ENCODE measurements at places on chromosomes 6 and 20.

- no peak for DNase-seq
Observed at GRCh38 chr6:14500809-14501208, 383.2 kb downstream of the CD83 start.

DNA sequence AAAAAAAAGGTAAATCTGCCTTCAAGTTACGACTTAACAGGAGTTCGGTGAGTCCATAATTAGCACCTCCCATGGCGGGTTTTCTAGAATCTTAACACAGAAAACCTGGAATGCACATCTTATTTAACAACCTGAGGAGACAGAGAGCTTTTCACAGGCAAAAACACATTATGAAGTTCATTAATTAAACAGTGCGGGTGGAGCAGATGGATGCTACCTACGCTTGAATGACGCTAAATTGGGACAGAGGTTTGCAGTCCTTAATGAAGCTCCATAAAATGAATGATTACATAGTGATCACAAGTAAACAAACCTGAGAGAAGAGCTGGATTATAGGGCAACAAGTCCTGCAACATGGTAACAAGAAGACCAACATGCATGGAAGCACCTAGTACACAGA, 81.0 kb downstream of the INSM1 start:
- no peak for DNase-seq

- no peak for DNase-seq
Observed at GRCh38 chr6:141513830-141514229, 618.9 kb upstream of the GJE1 start.

DNA sequence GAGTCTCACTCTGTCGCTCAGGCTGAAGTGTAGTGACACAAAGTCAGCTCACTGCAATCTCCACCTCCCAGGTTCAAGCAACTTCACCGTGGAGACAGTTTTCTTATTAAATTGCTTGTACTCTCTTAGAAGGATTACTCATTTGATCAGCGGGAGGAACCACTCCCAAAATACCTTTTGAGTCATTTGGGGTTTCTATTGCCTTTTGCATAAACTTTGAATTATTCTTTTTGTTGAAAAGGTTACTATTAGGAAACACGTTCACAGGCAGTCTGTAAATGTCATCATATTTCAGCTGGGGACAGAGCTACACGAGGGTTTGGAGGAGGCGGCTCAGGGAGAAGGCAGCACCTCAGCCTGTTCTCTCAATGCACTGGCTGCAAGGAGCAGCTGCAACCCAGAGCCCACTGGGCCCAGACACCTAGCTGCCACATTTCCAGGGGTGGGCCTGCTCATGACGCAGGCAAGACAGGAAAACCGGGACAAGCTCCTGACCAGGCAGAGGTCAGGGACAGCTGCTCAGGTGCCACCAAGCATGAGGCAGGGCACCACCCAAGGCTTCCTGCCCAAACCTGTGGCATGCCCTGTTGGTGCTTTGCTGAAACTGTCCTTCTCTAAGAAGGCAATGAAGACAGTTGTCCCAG, 205.9 kb downstream of the BMP7 start:
- peak; percentile 25 for DNase-seq

GRCh38 chr6:159654483-159655098, 38.5 kb downstream of the SOD2 start:
- peak; percentile 55 for DNase-seq

GRCh38 chr6:95589067-95589466, 11.7 kb downstream of the MANEA start:
- no peak for DNase-seq

DNA sequence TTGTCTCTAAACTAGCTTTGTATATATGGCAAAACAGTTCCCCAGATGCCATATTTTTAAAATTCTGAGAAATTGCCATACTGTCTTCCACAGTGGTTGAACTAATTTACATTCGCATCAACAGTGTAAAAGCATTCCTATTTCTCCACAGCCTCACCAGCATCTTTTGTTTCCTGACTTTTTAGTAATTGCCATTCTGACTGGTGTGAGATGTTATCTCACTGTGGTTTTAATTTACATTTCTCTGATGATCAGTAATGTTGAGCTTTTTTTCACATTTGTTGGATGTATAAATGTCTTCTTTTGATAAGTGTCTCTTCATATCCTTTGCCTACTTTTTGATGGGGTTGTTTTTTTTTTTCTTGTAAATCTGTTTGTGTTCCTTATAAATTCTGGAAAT, 1222.7 kb upstream of the CITED2 start:
- no peak for DNase-seq

DNA sequence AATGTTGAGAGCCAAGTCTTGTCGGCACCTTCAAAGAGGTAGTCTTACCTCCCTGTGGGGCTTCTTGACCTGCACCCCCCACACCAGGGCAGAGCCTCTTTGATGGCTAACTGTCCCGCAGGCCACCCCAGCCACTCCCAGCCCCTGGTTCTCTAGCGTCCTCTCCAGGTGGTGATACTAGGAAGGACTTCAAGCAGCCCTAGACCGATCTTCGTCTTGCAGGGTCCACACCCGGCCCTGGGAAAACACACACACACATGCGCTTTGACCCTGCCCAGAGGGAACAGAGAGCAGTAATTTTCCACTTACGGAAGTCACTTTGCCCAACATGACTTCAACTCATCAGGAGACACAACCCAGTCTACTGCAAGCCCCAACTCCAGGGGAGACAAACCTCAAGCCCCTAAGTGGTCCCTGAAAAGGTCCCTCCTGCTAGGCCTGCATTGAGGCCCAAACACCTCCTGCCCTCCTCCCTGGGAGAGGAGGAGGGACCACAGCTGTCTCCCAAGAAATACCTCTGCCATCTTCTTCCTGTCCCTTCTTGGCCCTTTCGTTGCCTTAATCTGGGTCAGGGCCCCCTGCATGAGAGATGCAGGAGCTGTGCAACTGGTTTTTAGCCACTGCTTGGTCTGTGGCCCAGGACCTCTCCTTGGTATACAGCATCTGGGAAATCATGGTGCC, 2.9 kb upstream of the BPIFB1 start:
- no peak for DNase-seq

- no peak for DNase-seq
Observed at GRCh38 chr6:69768664-69769063, 28.1 kb downstream of the LMBRD1 start.

- DNase-seq = peak; percentile 67
Observed at GRCh38 chr6:32439602-32440214, at the start of gene HLA-DRA. Gene HLA-DRA (plus strand): TSS chr6:32439887. CDS start chr6:32439951, 64 bp downstream.

- no peak for DNase-seq
Observed at GRCh38 chr6:52388790-52389189, 26.8 kb downstream of the PAQR8 start.

GRCh38 chr20:7232796-7233195, 465.3 kb downstream of the BMP2 start:
- peak; percentile 56 for DNase-seq

DNA sequence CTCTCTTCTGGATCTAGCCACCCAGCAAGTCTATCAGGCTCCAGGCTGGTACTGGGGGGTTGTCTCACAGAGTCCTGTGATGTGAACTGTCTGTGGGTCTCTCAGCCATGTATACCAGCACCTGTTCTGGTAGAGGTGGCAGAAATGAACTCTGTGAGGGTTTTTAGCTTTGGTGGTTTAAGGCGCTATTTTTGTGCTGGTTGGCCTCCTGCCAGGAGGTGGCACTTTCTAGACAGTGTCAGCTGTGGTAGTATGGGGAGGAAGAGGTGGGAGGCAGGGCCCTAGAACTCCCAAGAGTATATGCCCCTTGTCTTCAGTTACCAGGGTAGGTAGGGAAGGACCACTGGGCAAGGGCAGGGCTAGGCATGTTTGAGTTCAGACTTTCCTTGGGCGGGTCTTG, 75.8 kb downstream of the SNAP91 start:
- DNase-seq = no peak

- peak; percentile 98 for DNase-seq
Observed at GRCh38 chr6:138088326-138088762, 18.9 kb downstream of the PERP start.

DNA sequence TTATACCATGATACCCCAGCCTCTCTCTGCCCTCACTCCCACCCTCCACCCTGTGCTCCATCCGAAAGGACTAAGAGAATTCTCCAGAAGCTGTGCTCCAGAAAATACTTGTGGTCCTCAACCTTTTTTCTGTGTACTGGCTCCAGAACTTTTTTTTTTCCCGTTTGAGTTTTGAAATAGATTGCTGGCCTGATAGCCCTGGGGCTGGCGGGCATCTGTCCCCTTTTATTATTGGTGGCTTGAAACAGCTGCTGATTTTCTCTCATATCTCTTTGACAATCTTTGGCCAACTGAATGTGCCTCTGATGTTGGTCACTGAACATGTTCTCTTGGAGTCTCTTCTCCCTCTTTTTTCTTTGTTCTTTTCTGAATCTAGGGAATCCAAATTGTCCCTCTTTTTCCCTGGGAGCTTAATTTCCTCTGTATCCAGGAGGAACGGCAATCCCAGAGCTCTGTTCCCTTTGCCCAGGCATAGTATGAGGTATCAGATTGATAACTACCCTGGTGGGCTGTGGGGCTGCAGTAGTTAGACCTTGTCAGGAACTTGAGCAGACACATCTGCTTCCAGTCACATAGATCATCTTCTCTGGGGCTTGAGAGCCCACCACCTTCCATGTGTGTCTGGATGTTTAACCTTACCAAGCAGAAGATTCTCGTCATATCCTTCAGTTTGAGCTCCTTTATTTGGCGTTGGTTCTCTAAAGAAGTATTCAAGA, 1.6 kb downstream of the PPARD start:
- no peak for DNase-seq

- no peak for DNase-seq
Observed at GRCh38 chr6:141307309-141307998, 825.3 kb upstream of the GJE1 start.

Measured in bronchial epithelial cell (primary cell).